Renal cortical epithelial cell (primary cell): ENCODE measurements at places on chromosomes 1 and 21.

- DNase-seq = no peak
These were observed 215.1 kb upstream of the FGGY start for GRCh38 chr1:59081795-59082194.

DNA sequence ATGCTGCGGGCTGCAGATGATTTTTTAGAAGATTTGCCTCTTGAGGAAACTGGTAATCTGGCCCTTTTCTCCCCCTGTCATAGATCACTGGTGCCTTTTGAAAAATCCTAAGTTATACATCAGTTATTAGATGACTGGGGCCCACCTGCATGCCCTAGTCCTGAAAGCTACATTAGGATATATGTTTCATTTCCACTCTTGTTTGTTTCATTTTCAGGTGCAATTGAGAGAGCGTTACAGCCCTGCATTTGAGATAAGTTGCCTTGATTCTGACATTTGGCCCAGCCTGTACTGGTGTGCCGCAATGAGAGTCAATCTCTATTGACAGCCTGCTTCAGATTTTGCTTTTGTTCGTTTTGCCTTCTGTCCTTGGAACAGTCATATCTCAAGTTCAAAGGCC is 8.1 kb upstream of the IFI44 start:
- DNase-seq = no peak

GRCh38 chr1:200971955-200972711 is 51.4 kb downstream of the KIF21B start:
- peak; percentile 23 for DNase-seq

DNA sequence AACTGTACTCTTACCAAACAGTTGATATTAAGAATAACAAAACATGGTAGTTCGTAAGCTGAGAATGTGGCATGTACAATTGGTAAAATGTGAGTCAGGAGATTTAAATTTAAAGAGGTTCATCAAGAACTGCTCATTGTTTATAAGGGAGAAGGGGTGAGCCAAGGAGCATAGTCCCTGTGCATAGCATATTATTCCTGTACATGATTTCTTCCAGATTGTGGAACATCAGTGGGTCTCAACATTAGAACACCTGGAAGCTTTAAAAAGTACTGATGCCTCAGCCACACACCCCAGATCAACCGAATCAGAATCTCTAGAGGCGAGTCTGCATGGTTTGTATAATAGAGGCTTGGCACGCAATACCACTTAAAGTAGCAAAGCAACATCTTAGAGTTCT is 56.1 kb downstream of the KCTD3 start:
- no peak for DNase-seq

- DNase-seq = no peak
These were observed 4.9 kb upstream of the WNT3A start for GRCh38 chr1:228001738-228002535.

- peak; percentile 12 for DNase-seq
These were observed 519.2 kb downstream of the KIF26B start for GRCh38 chr1:245673881-245674414.

DNA sequence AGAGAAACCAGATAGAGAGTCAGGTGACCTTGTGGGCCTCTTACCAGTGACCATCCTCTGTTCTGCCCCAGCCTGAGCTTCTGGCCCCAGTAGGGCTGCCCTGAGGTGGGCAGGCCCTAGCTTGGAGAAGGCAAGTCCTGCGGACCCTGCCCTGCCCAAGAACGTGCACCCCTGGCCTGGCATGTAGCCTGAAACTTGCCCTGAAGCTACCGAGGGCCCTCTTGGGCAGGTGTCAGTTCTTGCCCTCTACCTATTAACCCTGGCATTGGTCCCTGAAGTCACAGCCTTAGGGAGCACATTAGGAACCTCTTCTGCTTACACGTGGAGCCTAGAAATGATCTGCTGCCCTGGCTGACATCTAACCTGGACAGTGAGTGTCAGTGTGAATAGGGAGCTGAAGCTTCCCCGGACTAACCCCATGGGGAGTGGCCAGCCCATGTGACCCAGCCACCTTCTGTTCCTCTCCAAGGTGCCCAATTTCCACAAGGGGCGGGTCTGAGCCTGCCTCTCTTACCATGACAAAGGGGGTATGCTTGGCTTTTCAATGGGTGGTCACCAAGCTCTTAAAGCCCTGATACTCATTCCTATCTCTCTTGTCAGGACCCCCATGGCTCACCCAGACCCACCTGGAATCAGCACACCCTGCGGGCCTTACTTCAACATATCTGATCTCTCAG is 163.0 kb downstream of the ZSCAN20 start:
- DNase-seq = no peak
